ENCODE measurements at places on chromosomes 1 and 21. TPM values are rescaled to one million over a fixed set of nuclear protein-coding genes. Genes with fewer than 3 reads are reported as not detected.
A peak's percentile ranks its signal among the peaks of the same experiment; 100 is the strongest.

Gene OR6N2
- not detected for total RNA-seq

Gene MYBPH
- not detected for total RNA-seq

Gene C1orf115
- 5.5 TPM for total RNA-seq

Gene PCSK9
- total RNA-seq: not detected

DNA sequence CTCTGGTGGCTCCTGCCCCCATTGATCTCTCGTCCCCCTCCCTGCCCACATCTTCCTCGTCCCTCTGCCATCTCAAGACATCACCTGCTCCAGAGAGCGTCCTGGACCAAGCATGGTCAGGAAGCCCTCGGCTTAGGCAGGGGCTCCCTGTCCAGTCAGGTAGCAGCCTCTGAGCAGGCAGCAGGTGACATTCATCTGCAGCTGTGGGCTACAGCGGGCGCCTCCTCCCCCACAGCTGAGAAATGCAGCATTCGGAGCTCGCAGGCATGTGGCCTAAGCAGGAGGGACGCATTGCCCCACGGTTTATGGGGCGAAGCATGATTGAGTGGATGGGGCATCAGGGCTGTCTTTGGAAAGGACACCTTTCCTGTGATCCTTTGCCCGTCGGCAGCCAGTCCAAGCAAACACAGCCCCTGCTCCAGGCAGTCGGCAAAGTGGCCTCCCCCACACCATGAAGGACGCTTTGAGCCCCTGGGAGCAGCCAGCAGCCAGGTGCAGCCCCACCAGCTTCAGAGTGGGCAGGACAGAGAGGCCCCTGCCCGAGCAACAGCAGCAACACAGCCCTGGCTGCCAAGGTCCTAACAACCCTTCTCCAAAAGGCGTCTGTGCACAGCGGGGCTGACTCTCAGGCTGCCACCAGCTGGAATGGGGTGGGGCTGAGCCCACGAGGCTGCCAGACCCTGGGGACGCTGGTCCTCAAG, 234.1 kb upstream of the VAMP3 start:
- no peak for DNase-seq

DNA sequence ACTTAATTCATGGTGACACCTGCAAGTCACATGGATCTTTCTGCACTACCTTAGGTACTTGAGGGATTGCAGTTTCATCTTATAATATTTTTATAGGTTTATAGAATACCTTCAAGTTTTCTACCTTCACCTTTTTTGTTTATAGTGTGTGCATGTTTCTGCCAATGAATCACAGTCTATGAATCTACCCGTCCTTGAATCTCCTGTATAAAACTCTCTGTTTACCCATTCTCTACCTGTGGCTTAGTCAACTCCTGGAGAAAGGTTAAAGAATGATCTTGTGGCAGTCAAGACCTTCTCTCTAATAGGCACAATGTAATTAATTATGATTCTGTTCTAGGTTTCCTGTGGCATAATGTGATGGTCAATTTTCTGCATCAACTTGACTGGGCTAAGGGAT, 3.2 kb upstream of the GSTM2 start:
- DNase-seq: no peak

DNA sequence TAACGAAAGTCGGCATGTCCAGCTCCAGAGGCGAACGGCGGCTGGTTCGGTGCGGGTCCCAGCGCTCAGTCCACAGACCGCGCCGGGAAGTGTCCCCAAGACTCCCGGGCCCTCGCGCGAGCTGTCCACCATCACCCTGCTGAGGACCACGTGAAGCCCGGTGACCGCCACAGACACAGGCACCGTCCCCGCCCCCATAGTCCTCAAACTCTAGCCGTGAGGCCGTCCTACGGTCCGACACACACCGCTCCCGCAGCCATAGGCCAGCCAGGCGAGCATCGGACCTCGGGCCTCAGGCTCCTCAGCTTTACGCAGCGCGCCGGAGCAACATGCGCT, 535 bp downstream of the SETD4 start:
- peak; percentile 77 for DNase-seq

- no peak for DNase-seq
Observed at GRCh38 chr1:14625996-14626395, 27.5 kb downstream of the KAZN start.

All from cardiac septum (tissue), 1 donor.